ENCODE measurements at places on chromosomes 2 and 18. TPM values are rescaled to one million over a fixed set of nuclear protein-coding genes. Genes with fewer than 3 reads are reported as not detected.

The SP9 gene
- not detected for total RNA-seq

The TUBB8B gene
- total RNA-seq: not detected

The SPAG16 gene
- total RNA-seq: 16.6 TPM

The AQP4 gene
- total RNA-seq: 24.6 TPM

The ST3GAL5 gene
- total RNA-seq: 6.8 TPM

The FRZB gene
- total RNA-seq: 1.3 TPM

The PSD4 gene
- 3.4 TPM for total RNA-seq

The CPS1 gene
- total RNA-seq: 3.0 TPM

The MGAT5 gene
- total RNA-seq: 92.3 TPM

The UGT1A4 gene
- total RNA-seq: not detected

The SERPINB7 gene
- total RNA-seq: not detected

The MFSD2B gene
- not detected for total RNA-seq

DNA sequence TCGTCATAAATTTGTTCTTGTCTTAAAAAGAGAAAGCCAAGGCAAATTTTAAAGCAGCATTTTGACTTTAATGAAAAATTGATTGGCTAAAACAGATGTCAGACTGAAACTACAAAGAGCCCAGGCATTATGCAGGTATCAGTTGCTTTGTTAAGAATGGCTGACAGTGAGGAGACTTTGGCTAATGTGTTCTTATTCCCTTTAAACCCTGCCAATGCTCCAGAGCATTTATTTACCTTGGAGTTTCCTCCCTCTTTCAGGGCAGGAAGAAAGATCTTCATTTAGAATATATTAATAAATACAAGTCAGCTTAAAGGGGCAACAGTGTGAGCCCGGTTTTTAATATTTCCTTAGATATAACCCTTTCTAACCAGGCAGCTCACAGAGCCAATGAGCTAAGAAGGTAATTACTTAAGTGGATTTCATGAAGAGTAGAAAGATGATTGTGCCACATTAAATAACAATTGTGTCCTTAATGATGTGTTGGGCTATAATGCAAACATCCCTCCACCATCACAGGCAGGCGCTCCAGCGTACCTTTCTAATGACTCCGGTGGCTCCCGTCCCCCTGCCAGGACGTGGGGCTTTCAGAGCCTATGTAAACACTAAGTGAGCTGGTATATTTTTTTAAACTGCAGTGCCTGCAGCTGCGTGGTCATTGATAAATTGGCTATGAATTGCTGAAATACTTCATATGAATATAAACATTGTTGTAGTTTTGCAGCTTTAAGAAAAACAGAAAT, 349.4 kb upstream of the POU3F3 start:
- no peak for DNase-seq

- DNase-seq: no peak
Observed at GRCh38 chr2:105909215-105909614, 164.5 kb downstream of the NCK2 start.

DNA sequence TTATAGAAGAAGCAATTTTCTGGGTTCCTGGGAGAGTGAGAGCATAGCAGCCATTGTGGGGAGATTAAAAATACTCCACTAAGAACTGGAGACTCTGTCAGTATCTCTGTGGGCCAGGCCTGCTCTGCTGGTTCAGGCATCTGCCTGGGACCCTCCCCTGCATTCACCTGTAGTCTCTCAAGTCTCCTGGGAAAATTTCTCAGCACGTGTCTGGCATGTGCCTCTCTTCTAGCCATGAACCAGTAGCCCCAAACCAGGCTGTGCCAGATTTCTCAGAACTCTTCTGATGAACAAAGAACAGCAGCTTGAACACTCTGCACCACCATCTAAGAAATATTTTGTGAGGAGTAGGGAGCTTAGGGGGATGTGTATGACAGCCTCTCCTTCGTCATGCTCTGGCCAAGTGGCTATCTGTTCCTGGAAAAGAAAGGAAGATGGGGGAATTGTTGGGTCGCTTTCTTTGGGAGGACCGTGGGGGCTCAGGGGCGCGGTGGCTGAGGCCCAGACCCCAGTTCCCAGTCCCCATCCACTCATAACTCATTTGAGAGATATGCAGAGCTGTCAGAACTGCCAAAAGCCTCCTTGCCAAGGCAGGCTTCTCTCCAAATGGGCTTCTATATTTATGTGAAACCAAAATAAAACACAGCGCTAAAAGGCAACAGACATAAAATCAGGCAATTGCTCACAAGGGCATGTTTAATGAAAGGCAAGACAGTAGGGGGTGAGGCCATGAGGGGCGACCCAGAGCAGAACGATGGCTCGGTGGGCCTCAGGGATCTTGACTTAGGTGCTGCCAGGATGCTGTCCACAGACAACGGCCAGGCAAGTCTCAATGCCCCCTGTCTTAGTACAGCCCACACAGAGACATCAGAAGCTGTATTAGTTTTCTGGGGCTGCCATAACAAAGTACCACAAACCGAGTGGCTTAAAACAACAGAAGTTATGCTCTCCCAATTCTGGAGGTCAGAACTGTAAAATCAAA, 114.7 kb upstream of the TNP1 start:
- DNase-seq: peak; percentile 84

DNA sequence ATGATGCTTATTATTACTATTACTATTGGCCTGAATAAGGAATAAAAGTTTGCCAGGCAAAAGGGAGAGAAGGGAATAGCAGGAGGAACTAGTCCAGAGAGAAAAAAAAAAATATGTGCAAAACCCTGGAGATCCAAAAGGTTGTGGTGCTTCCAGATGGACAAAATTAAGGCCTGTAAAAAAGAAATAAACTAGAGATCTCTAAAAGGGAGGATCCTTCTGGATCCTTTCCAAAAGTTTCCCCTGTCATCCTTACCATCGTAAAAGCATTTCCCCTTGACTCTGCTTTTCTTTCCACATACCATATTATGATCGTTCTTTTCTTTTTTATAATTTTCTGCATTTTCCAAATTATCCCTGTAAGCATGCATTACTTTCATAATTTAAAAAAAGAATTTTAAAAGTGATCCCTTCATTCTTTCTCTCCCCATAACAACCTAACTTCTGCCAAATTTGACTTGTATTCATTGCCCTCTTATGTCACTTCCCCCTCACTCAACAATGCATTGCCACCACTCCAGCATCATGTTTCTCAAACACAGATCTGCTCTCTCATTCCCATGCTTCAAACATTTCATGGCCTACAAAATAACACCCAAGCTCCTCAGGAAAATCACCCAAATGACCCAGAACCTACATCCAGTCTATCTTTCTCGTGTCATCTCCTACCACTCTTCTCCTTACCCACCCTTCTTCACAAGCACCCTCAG, 40.3 kb downstream of the RBMS1 start:
- DNase-seq: no peak

DNA sequence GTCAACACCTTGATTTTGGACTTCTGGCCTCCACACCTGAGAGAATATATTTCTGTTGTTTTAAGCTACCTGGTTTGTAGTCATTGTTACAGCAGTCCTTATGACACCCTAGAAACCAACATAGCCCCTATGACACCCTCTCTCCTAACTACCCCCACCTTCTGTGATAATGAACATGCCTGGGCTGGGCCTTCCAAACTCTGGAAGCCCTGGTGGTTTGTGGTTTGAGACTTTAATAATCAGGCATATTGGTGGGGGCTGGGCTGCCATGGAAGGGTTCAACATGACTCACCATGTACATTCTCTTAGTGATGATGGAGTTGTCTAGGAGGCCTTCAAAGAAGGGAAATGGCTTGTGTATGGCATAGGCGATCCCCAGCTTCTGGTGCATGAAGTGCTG, 3.3 kb downstream of the SP110 start:
- DNase-seq: no peak

GRCh38 chr2:173739006-173739405, 226.2 kb downstream of the SP3 start:
- no peak for DNase-seq

GRCh38 chr18:48813833-48814489, 136.8 kb downstream of the SMAD7 start:
- DNase-seq: no peak

- no peak for DNase-seq
Observed at GRCh38 chr2:216082117-216082711, 495 bp downstream of the TMEM169 start.

- no peak for DNase-seq
Observed at GRCh38 chr2:65165558-65165957, 35.7 kb upstream of the RAB1A start.

DNA sequence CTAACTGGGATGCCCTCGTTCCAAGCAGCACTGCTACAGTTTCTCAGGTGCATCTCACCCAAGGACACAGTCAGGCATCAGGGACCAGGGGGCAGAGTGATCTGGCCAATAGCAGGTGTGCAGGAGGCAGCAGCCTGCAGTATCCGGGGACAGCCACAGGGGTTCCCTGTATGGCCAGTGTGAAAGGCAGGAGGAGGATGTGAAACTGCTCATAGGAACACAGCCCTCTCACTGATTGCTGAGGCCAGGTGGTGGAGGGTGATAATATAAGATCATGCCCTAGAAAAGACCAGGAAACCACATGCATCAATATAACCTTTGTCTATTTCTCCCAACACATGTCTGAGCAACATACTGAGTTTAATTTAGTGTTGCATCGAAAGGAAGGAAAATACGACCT, 112.7 kb upstream of the TACR1 start:
- no peak for DNase-seq

DNA sequence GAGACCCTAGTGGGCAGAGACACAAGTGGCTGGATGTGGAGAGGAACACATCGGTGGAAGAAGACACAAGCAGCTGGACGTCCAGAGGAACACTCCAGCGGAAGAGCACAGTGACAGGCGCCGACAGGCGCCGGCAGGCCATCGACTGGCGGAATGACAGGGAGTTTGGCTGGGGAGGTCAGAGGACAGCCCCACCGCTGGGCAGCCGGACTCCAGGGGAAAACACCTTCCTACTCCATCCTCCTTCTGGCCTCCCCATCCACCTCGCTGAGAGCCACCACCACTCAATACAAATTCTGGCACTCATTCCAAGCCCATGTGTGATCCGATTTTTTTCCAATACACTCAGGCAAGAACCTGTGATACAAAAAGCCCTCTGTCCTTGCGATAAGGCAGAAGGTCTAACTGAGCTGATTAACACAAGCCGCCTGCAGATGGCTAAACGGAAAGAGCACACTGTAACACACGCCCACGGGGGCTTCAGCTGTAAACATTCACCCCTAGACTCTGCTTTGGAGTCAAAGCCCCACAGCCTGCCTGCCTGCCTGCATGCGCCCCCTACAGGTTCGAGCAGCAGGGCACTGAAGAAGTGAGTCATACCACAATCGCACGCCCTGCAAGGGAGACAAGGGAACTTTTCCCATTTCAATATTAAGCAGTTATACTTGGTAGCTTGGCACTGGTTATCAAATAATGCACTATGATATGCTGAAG, 50.2 kb upstream of the LRP1B start:
- DNase-seq: peak; percentile 67

- no peak for DNase-seq
Observed at GRCh38 chr18:24913507-24914170, 438.3 kb downstream of the ZNF521 start.

DNA sequence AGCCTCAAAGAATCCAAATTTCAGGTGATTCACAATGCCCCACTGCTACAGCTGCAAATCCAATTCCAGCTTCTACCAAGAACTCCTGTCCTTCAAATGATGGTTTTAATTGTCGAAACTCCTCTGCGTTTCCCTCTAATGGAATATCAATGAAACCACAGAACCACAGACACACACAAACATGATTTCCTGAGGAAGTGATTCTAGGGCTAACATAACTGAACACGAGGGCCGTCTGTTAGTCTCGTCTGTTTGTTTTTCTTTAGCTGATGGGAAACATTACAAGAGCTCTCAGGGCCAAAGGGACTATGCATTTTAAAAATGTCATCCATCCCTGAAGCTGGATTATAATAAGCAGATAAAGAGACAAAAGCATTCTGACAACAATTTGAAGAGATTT, 59.4 kb downstream of the RNF152 start:
- no peak for DNase-seq

DNA sequence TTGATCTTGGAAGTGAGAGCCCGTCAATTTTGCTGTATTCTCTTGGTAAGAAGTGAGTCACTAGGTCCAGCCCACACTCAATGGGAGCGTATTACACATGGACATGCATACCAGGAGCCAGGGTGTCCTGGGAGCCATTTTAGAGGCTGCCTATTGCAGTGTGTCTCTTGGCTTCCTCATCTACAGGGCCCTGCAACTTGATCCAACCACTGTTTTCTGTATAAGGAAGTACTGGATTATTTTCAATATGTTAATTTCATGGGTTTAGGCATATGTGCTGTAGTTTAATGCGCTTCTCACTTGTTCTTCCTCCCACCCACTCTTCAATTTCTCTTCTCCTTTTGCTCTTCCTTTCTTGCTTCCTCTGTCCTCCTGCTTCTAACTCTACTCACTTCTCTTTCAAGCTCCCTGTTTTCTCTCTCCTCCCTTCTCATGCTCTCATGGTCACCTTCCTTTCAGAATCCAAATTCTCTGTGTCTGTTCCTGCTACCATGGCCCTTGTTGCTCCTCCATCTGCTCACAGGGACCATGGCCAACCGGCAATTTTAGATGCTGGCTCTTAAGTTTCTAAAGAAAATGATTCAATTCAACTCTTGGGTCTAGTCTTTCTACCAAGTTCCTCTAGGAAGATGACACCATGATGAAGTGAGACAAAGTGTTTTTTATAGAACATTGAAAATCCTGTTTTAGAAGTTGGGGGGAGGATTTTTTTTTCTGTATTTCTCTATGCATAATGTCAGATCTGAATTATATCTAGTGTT, 152.0 kb upstream of the ZEB2 start:
- no peak for DNase-seq

DNA sequence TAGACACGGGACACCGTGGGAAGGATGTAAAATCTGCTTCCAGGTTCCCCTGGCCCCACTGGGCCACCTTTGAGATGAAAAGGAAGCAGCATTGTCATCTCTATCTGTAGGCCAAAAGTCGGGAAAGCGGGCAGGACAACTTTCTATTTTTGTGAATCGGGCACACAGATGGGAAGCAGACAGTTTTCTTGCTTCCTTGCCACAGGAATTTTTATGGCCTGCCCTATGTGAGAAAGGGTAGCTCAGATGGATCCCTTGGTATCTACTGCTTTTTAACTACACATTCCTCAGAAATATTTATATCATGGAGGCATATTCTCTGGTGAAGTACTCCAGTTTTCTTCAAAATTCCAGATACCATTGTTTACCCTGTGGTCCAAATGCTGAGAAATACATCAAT, 735.5 kb downstream of the CBLN2 start:
- DNase-seq: no peak

GRCh38 chr2:200466425-200467418, 43.1 kb downstream of the KCTD18 start:
- DNase-seq: no peak

- no peak for DNase-seq
Observed at GRCh38 chr2:97845818-97846217, 132.4 kb downstream of the ZAP70 start.

DNA sequence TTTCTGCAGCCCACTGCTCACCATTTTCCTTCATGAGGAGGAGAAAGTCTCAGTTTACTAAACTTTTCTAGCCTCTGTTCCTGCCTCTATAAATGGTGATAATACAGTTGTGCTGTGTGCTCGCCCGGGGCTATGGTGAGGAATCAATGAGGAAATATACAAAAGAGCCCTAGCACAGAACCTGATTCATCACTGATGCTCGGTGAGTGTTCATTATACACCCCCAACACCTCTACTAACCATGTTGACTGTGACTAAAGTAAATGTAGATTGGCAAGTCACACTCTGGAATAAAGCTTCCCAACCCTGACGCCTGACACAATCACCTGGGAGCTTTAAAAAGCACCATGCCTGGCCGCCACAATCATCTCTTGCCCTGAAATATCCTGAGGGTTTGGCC, 118.8 kb upstream of the CYP1B1 start:
- no peak for DNase-seq

GRCh38 chr2:118880501-118880900, 33.1 kb upstream of the EN1 start:
- DNase-seq: no peak

Data from Right ventricle myocardium inferior (tissue), 1 donor.